ENCODE measurements at places on chromosomes 12 and 14. TPM values are rescaled to one million over a fixed set of nuclear protein-coding genes. Genes with fewer than 3 reads are reported as not detected.

The ALKBH2 gene
- 20.6 TPM for total RNA-seq

The RIMBP2 gene
- total RNA-seq: 0.70 TPM

DNA sequence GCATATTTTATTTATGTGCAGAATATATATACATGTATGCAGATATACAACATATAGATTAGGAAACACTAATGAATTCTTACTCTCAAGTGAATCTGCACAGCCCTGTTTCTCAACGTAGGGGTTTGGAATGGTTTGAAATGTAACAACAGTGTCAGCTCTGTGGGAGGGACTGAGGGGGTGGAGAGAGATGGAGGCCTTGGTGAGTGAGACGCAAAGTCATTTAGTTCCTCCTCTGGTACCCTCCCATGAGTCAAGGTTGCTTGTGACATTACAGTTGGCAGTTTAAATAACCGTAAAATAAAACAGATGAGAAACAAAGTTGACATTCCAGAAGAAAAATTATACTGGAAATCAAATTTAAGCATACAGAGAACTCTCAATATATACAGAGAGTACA is 313.0 kb upstream of the PRKD1 start:
- no peak for DNase-seq

The RPGRIP1 gene
- total RNA-seq: not detected

The HSPB8 gene
- 77.2 TPM for total RNA-seq

DNA sequence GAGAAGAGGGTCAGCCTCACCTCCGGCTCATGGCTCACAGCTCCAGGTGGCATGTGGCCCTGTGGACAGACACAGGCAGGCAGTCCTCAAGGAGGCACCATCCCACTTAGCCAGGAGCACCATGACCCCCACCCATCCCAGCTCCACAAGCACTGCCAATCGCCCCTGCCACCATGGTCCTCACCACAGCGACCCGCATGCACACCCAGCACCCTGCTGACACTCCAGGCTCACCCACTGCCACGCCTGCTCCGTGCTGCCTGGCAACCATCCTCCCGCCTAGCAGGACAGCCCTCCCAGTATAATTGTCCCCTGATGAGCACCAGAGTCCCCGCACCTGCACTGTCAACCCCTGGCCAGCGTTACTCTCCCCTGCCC is 50.9 kb downstream of the TRPV4 start:
- DNase-seq: no peak

DNA sequence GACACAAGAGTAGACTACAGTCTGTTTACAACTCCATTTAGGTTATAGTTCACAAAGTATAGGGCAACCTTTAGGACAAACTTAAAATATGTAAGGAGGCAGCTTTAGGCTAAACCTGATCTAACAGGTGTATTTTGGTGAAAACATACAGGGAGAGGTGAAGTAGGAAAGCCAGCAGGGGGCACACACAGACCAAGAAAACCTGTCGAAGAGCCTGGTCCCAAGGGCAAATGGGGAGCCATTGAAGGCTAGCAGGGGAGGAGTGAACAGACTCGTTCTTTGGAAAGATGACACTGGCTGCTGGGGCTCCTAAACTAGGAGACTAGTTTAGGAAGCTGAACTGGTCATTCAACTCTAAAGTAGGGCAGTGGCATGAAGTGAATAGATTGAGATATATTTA is 138.8 kb upstream of the WSCD2 start:
- DNase-seq: no peak

The AQP2 gene
- not detected for total RNA-seq

The GNG2 gene
- 2.1 TPM for total RNA-seq

The SERPINA12 gene
- not detected for total RNA-seq

Data from esophagus squamous epithelium (tissue), 5 donors.